ENCODE measurements at places on chromosomes 1 and 21.

DNA sequence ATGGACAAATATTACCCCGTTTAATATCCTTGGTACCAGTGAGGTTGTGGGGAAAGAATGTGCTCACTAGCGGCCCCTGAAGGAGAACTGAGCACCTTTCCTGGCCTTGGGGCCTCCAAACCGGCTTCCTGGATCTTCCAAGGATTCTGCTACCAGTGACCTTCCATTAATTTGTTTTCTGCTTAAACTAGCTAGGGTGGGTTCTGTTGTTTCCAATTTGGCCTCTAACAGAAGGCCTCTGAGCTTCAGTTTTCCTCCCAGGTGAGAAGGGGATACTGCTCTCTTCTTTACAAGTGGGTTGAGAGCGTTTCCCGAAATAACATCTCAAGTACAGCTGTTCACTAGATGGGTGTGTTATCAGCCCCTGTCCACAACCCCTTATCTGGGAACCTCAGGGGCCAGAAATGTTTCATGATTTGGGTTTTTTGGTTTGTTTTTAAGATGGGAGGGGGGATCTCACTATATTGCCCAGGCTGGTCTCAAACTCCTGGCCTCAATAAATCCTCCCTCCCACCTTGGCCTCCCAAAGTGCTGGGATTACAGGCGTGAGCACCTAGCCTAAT is 16.9 kb upstream of the IFNGR2 start:
- DNase-seq: no peak
- no peaks in the 10 kb centered on the region for H3K36me3 ChIP-seq
- H3K27ac ChIP-seq: no peak overlapping the region
- peaks cover 51% of the 10 kb centered on the region for H3K4me1 ChIP-seq

- DNase-seq: no peak
- H3K4me3 ChIP-seq: no peak overlapping the region
- H3K4me1 ChIP-seq: no peaks in the 10 kb centered on the region
Measured at GRCh38 chr1:49854741-49855140, 169.0 kb downstream of the AGBL4 start.

DNA sequence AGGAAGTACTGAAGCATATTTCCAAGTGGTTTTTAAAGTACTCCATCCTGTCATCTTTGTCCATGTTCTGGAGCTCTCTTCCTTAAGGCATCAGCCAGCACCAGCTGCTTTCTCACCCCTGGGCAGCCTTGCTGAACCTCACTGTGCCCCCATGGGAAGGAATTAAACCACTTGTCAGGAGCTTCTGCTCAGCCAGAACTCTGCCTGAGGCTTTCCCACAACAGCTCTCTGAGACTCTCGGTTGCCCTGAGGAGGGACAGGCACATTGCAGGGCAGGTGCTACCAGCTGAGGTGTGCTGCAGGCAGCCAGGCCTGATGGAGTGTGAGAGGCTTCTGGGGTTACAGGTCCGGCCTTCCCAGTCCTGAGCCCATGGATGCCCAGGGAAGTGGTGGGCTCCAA is 30.9 kb downstream of the FAM163A start:
- peaks cover 10% of the 10 kb centered on the region for H3K27me3 ChIP-seq
- no peaks in the 10 kb centered on the region for H3K4me1 ChIP-seq
- H3K4me3 ChIP-seq: no peak overlapping the region
- no peaks in the 10 kb centered on the region for H3K36me3 ChIP-seq
- no peak for DNase-seq

DNA sequence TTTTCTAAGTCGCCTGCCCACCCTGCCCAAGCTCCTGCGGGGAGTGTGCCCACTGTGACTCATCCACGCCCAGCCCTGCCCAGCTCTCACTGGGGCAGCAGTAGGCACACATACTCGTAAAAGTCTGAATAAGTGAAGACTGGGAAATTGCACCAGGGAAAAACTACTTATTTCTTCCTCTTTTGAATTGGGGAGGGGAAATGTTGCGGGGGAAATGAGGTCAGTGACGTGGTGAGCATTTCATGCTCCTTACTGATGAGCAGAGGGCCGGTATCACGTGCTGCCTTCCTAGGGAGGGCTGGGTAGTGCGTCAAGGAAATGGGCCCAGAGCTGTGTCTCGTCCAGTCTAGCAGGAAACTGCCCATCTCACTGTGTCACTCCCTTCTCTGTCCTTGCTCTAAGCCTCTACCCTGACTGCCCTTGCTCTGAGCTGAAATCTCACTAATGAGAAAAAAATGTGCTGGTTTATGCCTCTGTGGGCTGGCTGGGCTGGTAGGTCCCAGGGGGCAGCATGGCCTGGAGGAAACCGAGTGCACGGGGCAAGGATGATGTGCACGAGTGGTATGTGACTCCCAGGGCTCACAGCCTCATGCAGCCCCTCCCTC is 13.5 kb upstream of the TNFRSF1B start:
- no peaks in the 10 kb centered on the region for H3K27me3 ChIP-seq
- peaks cover 24% of the 10 kb centered on the region for H3K36me3 ChIP-seq
- no peak for DNase-seq
- H3K4me1 ChIP-seq: peaks cover 93% of the 10 kb centered on the region
- H3K27ac ChIP-seq: peak overlapping the region; percentile 100
- H3K4me3 ChIP-seq: peak overlapping the region; percentile 11

GRCh38 chr1:27666294-27666693 is 5.7 kb downstream of the IFI6 start:
- H3K4me1 ChIP-seq: peaks cover 49% of the 10 kb centered on the region
- DNase-seq: no peak
- H3K27me3 ChIP-seq: no peaks in the 10 kb centered on the region
- peaks cover 16% of the 10 kb centered on the region for H3K36me3 ChIP-seq
- H3K27ac ChIP-seq: no peak overlapping the region
- no peak overlapping the region for H3K4me3 ChIP-seq

GRCh38 chr21:35406635-35407034 is 357.5 kb upstream of the RUNX1 start:
- DNase-seq: no peak
- peaks cover 2% of the 10 kb centered on the region for H3K4me1 ChIP-seq
- no peak overlapping the region for H3K4me3 ChIP-seq
- peaks cover 11% of the 10 kb centered on the region for H3K27me3 ChIP-seq
- no peak overlapping the region for H3K27ac ChIP-seq

DNA sequence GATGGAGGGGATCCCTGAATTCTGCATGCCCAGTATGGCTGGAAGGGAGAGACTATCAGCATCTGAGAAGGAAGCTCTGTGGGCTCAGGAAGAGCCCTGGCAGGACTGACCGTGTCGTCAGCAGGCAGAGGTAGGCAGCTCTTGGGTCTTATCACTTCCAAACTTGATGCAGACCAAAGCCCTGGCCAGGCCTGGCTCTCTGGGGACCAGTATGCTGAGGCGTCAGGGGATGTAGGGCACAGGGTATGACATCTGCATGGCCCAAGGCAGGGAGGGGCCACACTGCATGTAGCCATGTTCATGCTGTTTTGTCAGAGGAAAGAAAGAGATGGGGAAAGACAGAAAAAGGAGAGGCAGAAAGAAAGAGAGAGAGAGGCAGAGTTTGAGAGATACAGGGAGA is 6.3 kb downstream of the FGR start:
- peaks cover 32% of the 10 kb centered on the region for H3K27me3 ChIP-seq
- H3K27ac ChIP-seq: no peak overlapping the region
- H3K36me3 ChIP-seq: no peaks in the 10 kb centered on the region
- H3K4me3 ChIP-seq: no peak overlapping the region

DNA sequence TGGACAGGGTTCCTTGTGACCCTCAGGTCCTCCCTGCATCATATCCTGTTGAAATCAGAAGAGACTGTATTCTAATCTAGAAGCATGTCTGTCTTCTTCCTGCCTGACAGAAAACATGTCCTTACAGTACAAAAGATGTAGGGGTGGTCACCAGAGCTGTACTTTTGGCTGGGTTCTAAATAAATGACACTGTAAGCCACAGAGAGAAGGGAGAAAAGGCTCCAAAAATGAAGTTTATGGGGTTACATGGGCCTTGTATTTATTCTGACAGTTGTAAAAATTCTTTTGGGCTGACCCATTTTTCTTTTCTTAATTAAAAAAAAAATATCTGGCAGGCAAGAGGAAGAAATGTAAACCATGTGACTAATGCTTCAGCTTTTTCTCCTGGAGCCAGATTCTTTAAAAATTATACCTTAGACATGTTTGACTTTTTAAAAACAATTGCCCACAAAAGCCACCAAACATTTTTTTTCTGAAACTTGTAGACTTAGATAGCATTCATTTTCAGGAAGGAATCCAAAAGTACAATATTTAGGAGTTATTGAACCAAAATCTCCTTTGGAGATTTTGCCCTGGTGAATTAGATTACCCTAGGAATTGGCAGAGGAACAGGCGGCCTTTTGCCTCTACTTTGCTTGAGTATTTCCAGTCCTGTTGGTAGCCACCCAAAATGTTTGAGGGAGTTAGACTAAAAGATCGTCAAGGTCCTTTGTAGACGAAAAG is 17.1 kb downstream of the RGL1 start:
- no peak overlapping the region for H3K27ac ChIP-seq
- DNase-seq: no peak
- no peaks in the 10 kb centered on the region for H3K36me3 ChIP-seq
- no peaks in the 10 kb centered on the region for H3K4me1 ChIP-seq

GRCh38 chr1:41341365-41341683 is 19.9 kb upstream of the FOXO6 start:
- no peak overlapping the region for H3K27ac ChIP-seq
- H3K4me1 ChIP-seq: peaks cover 6% of the 10 kb centered on the region
- DNase-seq: no peak
- peaks cover 28% of the 10 kb centered on the region for H3K27me3 ChIP-seq

GRCh38 chr1:162230096-162230495 is 146.6 kb downstream of the SPATA46 start:
- no peaks in the 10 kb centered on the region for H3K36me3 ChIP-seq
- no peak for DNase-seq
- no peak overlapping the region for H3K27ac ChIP-seq
- no peak overlapping the region for H3K4me3 ChIP-seq

DNA sequence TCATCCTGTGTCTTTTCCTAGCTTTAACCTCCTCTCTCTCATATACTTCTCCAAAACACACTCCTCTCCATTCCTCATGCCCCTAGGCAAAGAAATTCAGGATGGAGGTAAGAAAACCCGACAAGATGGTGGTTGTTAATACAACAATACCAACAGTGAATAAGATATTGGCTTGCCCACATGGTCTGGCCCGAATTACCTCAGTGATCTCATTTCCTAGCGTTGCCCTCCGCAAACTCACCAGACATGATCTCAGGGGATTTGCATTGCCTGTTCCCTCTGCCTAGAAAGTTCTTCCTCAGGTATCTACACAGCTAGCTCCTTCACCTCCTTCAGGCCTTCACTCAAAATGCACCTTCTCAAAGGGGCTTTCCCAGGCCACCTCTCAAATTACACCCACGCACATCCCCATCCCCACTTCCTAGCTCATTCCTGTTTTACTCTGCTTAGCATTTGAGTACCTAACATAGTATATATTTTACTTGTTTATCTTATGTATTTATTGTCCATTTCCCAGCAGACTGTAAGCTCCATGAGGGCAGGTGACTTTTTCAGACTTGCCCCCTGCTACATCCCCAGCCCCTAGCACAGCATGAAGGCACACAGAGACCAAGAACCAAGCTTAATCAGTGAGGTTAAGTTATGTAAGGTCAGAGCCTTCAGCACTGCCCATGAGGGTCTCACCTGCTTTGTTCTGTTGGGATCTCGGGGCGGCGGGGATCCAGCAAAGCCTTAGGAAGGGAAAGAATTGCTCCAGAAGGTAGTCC is 10.2 kb upstream of the UBR4 start:
- DNase-seq: no peak
- H3K36me3 ChIP-seq: peaks cover 67% of the 10 kb centered on the region
- H3K4me3 ChIP-seq: no peak overlapping the region
- peaks cover 2% of the 10 kb centered on the region for H3K4me1 ChIP-seq
- H3K27me3 ChIP-seq: no peaks in the 10 kb centered on the region

DNA sequence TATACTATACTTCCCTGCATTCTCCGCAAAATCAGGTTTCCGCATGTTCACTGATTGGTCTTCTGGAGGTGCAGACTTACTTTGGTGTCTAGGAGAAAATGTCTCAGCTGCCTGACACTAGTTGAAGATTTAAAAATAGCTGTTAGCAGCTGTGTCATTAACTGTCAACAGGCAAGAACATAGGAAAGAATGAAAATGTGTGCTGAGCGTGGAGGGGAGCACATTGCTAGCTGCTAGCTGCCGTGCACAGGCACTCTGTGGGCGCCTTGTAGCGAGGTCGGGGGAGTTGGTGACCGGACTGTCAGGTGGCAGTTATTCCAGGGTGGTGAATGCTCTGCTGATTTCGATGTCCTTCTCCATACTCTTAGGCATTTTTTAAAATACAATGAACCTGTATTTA is 5.2 kb downstream of the FAAH start:
- H3K4me1 ChIP-seq: peaks cover 4% of the 10 kb centered on the region
- no peak overlapping the region for H3K4me3 ChIP-seq
- H3K27ac ChIP-seq: no peak overlapping the region
- no peak for DNase-seq
- peaks cover 28% of the 10 kb centered on the region for H3K27me3 ChIP-seq
- no peaks in the 10 kb centered on the region for H3K36me3 ChIP-seq

Data from activated naive CD4-positive, alpha-beta T cell treated with anti-CD3 and anti-CD28 coated beads, Interleukin-2, amount 10 ng/mL, durations not matched to agents 7 days and 5 days (primary cell).